ENCODE measurements at places on chromosomes 7 and 10.

- DNase-seq = no peak
Measured at GRCh38 chr7:122212754-122213153, 68.7 kb upstream of the AASS start.

GRCh38 chr10:49562893-49563292, 24.0 kb upstream of the ERCC6 start:
- no peak for DNase-seq

DNA sequence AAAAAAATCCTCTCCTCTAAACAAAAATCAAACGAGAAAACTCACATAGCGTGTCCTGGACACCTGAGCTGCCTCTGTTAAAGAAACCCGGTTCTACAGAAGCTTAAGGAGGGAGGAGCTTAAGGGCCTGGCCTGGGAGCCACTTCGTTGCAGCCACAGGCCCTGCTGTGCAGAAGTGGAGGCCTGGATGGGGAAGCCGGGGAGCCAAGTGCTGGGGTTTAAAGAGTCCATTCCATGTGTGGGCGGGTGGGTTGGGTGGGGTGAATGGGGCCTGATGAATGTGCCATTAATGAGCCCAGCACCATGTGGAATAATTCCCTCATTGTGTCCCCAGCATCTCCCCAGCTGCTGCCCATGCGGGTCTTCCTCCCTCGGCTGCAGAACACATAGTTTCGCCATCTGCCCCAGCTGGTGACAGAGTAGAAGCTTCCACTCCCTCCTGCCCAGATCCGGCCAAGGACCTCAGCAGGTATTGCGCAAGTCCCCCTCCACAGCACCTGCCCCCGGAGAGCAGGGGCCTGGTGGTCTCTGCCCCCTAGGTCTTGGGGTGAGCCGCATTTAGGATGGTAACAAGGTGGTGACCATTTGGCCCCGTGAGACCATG, 127.8 kb upstream of the BTBD16 start:
- no peak for DNase-seq

GRCh38 chr7:47576031-47576865, 5.7 kb downstream of the TNS3 start:
- no peak for DNase-seq

DNA sequence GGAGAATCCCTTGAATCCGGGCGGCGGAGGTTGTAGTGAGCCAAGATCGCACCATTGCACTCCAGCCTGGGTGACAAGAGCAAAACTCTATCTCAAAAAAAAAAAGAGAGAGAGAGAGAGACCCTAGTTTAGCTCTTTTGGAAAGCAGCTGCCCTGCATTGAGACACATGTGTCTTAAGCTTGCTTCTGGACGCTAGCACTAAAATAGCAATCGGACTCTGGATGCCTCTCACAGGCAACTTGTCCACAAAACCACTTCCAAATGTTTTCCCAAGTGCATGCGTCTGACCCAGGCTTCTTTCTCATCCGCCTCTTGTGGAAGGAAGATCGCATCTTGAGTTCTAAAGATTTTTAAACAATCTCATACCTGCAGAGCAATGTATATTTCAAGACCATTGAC, 182.7 kb downstream of the CUX1 start:
- DNase-seq = no peak

Data from NCI-H1092 treated with DMSO at 0.1 percent for 48 hours (cell line).